ENCODE measurements at places on chromosomes 12 and 14.

DNA sequence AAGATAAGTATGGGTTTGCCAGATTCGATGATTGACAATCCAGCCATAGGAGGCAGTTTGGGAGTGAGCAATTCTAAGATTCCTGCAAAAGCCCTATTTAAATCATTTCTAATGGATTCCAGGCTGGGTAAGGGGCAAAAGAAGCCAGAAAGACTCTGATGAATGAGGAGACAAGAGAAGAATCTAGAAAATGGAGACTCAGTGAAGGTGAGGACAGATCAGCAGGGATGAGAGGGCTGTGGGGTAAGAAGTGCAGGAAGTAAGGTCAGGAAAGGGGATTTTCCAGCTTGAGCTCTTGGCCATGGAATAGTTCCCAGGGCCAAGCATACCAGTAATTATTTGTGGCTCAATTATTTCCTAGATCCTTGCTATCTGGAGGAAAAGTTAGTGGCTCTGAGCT, 87.3 kb downstream of the TMX1 start:
- DNase-seq: no peak

- DNase-seq: no peak
Observed at GRCh38 chr14:105299654-105300541, 903 bp downstream of the BRF1 start.

GRCh38 chr12:26279908-26280307, 84.5 kb downstream of the SSPN start:
- DNase-seq: no peak

GRCh38 chr12:54689034-54689372, 40.8 kb upstream of the DCD start:
- no peak for DNase-seq

DNA sequence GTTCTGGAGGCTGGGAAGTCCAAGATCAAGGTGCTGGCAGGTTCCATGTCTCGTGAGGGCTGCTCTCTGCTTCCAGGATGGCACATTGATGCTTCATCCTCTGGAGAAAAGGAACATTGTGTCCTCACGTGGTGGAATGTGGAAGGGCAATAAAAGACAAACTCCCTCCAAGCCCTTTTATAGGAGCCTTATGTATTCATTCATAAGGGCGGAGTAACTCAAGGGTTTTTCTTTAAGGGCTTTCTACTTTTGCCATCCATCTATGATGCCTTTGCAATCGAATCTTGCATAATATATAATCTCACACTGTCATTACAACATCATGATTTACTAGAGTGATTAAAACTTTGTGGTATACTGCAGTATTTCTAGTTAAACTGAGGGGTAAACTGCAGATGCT, 132.7 kb upstream of the DDHD1 start:
- no peak for DNase-seq

GRCh38 chr12:109244073-109244472, 65.0 kb downstream of the FOXN4 start:
- DNase-seq: no peak

- DNase-seq: no peak
Observed at GRCh38 chr12:132783917-132784531, 22.4 kb upstream of the ANKLE2 start.

DNA sequence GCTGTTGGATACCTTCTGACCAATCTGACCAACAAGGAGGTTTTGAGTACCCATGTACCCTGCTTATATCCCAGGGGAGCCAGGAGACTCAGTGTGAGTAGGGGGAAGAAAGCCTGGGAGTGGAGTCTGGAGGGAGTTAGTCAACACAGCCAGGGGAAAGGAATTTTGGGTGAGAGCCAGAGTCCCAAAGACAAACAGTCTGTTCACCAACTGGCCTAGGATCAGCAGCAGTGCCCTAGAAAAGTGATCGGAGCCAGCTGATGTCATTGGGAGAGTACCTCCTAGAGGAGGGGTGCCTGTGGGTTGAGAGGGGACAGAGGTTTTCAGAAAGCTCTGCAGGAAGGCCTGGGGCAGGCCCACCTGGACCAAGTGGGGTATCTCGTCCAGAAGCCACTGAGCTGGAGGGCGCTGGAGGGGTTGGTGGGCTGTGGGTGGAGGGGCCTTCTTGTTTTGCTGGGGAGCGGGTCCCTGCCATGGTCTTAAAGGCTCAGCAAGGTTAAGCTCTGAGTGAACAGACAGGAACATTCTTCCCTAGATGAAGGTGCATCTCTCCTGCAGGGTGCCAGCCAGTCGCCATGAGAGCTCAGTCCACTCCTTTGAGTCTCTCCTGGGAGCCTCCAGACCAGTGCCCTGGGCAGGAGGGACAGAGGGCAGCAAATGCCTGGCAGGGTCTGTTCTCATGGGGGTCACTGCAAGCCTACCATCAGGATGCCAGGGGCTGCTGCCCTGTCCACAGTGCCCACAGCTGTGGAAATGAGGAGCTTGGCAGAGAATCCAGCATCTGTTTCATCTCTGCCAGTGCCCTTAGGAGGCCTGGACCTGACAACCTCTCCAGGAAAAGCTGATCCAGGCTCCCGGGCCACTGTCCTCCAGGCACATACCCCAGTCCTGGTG, 63.6 kb downstream of the CHGA start:
- DNase-seq: no peak

- DNase-seq: no peak
Observed at GRCh38 chr14:94952097-94952496, 182.2 kb upstream of the GSC start.

GRCh38 chr12:5694759-5695409, 250.2 kb downstream of the ANO2 start:
- no peak for DNase-seq

- no peak for DNase-seq
Observed at GRCh38 chr12:85244561-85244960, 35.5 kb upstream of the ALX1 start.

Data from CD4-positive, alpha-beta T cell treated with Interleukin-6 at 100 ng/mL for 8 hours (primary cell).